Lower leg skin (tissue), 4 donors: ENCODE measurements at places on chromosomes 6 and 20.
A peak's percentile ranks its signal among the peaks of the same experiment; 100 is the strongest.

GRCh38 chr6:113893866-113894265 lies 36.7 kb downstream of the MARCKS start:
- no peak for DNase-seq

GRCh38 chr6:73302339-73302738 lies 39.3 kb upstream of the KHDC1 start:
- no peak for DNase-seq

DNA sequence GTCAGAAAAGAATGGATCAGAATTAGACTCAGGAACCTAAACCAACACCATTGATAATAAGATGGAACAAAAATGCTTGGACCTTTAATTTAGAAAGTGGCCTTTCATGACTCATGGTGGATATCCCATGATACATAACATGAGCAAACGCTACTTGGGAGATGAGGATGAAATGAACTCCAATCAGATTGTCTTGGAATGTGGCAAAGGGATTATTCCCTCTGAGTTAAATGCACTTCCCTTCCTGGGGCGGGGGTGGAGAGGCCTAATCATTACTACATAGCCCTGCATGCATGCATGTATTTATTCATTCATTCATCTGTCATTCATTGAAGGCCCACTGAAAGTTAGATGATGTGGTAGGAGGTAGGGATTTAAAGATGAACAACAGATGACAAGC lies 174.0 kb downstream of the AIG1 start:
- no peak for DNase-seq

- no peak for DNase-seq
These were observed 39.1 kb upstream of the RBM24 start for GRCh38 chr6:17242087-17242486.

GRCh38 chr20:36454698-36455427 lies 86.5 kb upstream of the MYL9 start:
- DNase-seq: no peak

GRCh38 chr6:142943711-142944123 lies 1.3 kb downstream of the HIVEP2 start:
- DNase-seq: no peak

DNA sequence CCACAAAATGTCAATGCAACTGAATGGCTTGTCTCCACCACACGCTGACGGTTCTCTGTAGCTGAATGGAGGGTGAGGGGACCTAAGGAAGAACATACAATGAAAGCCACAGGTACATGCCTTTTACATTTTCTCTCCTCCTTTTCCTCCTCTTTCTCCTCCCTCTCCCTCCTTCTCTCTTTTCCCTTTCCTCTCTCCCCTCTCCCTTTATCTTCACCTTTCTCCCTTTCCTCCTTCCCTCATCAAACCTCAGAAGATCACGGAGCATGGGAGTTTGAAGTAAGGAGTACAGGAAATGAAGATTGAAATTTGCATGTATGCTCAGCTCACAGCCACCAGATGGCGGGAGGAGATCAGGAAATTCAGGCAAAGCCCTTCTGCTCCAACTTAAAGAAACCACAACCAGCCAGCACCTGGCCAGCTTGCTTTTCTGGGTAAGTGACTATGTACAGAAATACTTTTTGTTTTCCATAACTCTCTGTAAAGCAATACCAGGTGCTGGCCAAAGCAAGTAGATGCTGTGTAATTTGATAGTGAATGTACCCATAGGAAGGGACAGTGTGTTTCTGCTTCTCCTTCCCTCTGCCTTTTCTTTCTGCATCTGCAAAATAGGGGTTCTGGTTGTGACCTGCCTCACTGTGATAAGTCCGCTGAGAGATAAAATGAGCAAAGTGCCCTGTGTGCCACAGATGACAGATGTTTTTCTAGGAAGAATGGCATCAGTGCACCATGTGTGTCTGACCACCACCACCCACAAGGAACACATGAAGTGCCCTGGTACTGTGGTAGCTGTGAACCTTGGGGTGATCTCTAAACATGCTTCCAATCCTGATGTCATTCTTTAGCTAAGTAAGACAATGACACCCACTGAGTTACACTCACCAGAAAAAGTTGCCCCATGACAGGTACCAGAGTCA lies 18.6 kb upstream of the FOXO3 start:
- DNase-seq: peak; percentile 90

GRCh38 chr6:43331470-43331869 lies 22.8 kb upstream of the CRIP3 start:
- no peak for DNase-seq

- DNase-seq: no peak
These were observed 533.6 kb downstream of the PTPRT start for GRCh38 chr20:42656130-42656529.

DNA sequence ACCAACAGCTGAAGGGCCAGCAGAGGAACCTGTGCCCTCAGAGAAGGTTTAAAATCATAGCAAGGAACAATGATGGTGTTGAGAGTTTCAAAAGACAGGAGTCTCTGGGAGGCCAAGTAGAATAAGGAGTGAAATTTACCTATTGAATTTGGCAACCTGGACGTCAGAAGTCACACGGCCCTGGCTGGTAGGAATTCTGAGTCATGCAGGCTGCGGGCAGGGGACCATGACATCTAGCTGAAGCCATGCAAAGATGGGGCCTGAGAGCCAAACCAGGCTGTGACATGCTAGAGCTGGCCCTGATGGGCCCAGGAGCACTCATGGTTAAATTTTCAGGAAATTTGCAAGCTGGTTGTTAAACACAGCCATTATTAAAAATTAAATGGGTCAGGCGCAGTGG lies 64.0 kb upstream of the SNX9 start:
- no peak for DNase-seq

- no peak for DNase-seq
These were observed 29.7 kb downstream of the FRMD1 start for GRCh38 chr6:168049277-168049676.
